Left colon (tissue), 2 donors: ENCODE measurements at places on chromosomes 2 and 18. TPM values are rescaled to one million over a fixed set of nuclear protein-coding genes. Genes with fewer than 3 reads are reported as not detected.

The KRTCAP3 gene
- total RNA-seq = 104 TPM

The FZD7 gene
- total RNA-seq = 10.0 TPM

The TUBA3E gene
- not detected for total RNA-seq

The FOXI3 gene
- total RNA-seq = not detected

The CLASP1 gene
- total RNA-seq = 36.1 TPM

The DCDC2C gene
- total RNA-seq = not detected

The MYL1 gene
- total RNA-seq = not detected

The ASPRV1 gene
- 1.2 TPM for total RNA-seq

The HMSD gene
- total RNA-seq = 0.55 TPM

The ALPG gene
- 1.8 TPM for total RNA-seq

The ZSWIM2 gene
- total RNA-seq = not detected

The SLC19A3 gene
- total RNA-seq = 8.5 TPM

The C2orf66 gene
- not detected for total RNA-seq

The NPHP1 gene
- total RNA-seq = 1.3 TPM

The NTSR2 gene
- not detected for total RNA-seq

The REG3A gene
- 3.7 TPM for total RNA-seq

The SLC9A4 gene
- 0.34 TPM for total RNA-seq

The MYO5B gene
- 128 TPM for total RNA-seq

The CCDC148 gene
- total RNA-seq = not detected

The AP1S3 gene
- total RNA-seq = 13.5 TPM

The KIF1A gene
- 2.1 TPM for total RNA-seq

The TUBA3D gene
- not detected for total RNA-seq

The NPPC gene
- total RNA-seq = not detected

The LIMS4 gene
- 1.2 TPM for total RNA-seq

The CFC1 gene
- 0.58 TPM for total RNA-seq

The TMEM247 gene
- total RNA-seq = not detected

The SLC5A7 gene
- total RNA-seq = 0.36 TPM

The WDR12 gene
- total RNA-seq = 34.7 TPM

The SANBR gene
- total RNA-seq = 11.4 TPM

The LCLAT1 gene
- 20.6 TPM for total RNA-seq
